Activated CD4-positive, alpha-beta T cell treated with anti-CD3 and anti-CD28 coated beads, Interleukin-2, amount 10 ng/mL, durations not matched to agents 24 days and 14 days (primary cell): ENCODE measurements at places on chromosomes 4 and X. TPM values are rescaled to one million over a fixed set of nuclear protein-coding genes. Genes with fewer than 3 reads are reported as not detected.

The S100P gene
- 2.1 and 2.8 TPM in 2 replicates for total RNA-seq

The SHROOM4 gene
- total RNA-seq = not detected in 2 replicates

The RTL9 gene
- total RNA-seq = not detected in 2 replicates

The MTNR1A gene
- total RNA-seq = not detected in 2 replicates

The ARAP2 gene
- 45.3 and 45.4 TPM in 2 replicates for total RNA-seq

The SRPK3 gene
- not detected in 2 replicates for total RNA-seq

The HSFX3 gene
- total RNA-seq = not detected in 2 replicates

The AMOT gene
- 2.5 TPM in 2 replicates for total RNA-seq

The NLGN3 gene
- 1.0 and 1.1 TPM in 2 replicates for total RNA-seq

The GALNT7 gene
- 25.9 and 26.7 TPM in 2 replicates for total RNA-seq

The CACNA1F gene
- total RNA-seq = 0.07 and 0.14 TPM in 2 replicates

The PNCK gene
- total RNA-seq = 0.36 and 0.84 TPM in 2 replicates

The CLNK gene
- total RNA-seq = 0.79 and 0.80 TPM in 2 replicates

The FAM114A1 gene
- 0.23 and 0.66 TPM in 2 replicates for total RNA-seq
